ENCODE measurements at places on chromosomes 7 and 10.

GRCh38 chr7:130232209-130232608 is 24.5 kb downstream of the SSMEM1 start:
- no peak for DNase-seq

DNA sequence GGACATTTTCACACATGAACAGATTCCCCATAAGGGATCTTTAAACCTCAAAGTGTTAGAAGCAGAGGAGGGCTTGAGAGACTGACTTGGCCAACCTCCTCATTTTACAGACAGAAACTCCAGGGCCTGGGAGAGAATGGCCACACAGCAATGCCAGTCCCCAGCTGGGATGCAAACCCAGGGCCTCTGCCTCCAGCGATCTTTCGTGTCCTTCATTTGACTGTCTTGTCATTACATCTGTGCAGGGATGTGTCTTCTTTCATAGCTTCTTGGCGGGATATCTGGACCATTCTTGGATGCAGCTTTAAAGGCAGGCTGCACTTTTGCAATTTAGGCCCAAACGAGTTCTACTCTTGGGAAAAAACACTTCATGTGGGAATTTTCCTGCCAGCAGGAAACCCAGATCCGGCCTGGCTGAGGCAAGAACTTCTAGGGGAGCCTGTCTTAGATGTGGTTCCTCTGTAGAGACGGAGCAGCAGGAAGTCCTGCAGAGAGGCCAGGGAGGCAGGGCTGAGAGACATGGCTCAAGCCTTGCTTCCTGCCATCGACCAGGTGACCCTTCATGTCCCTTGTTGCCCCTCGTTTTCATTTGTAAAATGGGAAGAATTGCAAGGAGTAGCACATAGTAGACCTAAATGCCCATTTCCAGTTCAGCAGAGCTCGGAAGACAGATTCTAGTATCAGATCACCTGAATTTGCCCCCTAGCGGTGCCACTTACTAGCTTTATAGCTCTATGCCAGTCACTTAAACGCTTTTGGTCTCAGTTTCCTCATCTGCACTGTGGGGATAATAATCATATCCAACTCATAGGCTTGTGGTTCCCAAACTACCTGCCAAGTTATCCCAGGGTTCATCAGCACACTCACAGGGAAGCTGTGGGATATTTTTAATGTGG is 43.9 kb upstream of the SLC29A3 start:
- DNase-seq = no peak

GRCh38 chr7:106016331-106016730 is 53.3 kb downstream of the CDHR3 start:
- no peak for DNase-seq

DNA sequence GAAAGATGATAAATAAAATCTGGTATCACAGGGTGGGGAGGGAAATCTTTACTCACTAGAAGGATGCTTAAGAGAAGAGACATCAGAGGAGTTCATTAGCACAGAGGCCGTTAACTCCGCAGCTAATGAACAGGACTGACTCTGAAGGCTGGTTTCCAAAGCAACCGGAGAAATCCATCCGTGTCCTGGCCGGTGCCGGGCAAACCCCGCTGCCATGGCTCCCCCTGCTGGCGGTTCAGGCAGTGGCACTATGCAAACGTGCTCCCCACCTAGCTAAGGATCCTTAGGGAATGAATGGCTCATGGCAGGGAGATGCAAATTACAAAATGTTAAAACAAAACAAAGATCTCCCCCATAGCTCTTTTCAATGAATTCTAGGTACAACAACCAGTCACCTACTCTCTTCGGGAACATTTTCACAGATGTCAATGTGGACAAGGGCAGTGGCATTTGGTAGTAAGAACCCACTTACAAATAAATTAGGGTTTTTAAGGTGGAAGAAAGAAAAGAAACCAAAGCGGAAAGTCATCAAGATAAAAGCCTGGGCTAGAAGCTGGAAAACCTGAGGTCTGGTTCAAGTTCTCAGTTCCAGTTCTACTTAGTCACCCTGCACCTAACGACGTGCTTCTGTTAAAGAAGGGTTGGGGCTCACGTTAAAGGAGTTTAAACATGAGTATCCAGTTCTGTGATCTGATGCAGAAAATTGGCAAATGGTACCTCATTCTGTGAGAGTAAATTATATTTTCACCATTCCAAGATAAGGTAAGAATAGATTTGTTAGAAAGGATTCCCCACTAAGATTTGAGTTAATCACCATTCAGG is 138.2 kb downstream of the SVIL start:
- DNase-seq = no peak

DNA sequence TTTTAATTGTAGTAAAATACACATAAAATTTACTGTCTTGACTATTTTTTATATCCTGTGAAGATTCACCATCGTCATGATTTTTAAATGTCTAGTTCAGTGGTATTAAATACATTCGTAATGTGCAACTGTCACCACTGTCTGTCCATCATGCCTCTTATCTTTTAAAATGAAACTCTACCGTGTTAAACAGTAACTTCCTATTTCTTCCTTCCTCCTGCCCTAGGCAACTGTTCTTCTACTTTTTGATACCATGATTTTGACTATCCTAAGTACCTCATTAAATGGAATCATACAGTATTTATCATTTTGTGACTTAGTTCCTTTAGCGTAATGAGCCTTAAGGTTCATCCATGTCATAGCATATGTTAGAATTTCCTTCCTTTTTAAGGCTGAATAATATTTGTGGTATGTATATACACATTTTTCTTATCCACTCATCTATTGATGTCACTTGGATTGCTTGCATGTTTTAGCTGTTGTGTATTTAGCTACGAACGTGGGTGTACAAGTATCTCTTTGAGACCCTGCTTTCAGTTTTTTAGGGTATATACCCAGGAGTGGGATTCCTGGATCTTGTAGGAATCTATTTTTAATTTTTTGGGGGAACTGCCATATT is 13.5 kb downstream of the SLK start:
- no peak for DNase-seq
